ENCODE measurements at places on chromosomes 5 and 9.

GRCh38 chr5:140251527-140251973, 51.4 kb downstream of the PFDN1 start:
- no peak for DNase-seq

GRCh38 chr9:69740872-69741505, 18.8 kb downstream of the PTAR1 start:
- DNase-seq, result no peak

DNA sequence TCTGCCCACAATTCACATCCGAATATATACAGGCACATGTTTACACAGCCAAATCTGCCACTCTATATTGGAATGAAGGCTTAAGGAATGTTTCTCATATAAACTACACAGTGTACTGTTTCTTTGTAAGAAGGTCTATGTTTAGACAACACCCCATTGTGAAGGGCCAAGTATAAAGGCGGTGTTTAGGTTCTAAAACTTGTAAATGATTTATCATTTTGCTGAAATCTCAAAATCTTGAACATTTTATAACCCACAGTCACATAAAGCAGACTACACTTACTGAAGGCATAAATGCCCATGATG, 94.0 kb downstream of the ZNF608 start:
- no peak for DNase-seq

GRCh38 chr5:15079566-15079965, 208.0 kb upstream of the ANKH start:
- no peak for DNase-seq

DNA sequence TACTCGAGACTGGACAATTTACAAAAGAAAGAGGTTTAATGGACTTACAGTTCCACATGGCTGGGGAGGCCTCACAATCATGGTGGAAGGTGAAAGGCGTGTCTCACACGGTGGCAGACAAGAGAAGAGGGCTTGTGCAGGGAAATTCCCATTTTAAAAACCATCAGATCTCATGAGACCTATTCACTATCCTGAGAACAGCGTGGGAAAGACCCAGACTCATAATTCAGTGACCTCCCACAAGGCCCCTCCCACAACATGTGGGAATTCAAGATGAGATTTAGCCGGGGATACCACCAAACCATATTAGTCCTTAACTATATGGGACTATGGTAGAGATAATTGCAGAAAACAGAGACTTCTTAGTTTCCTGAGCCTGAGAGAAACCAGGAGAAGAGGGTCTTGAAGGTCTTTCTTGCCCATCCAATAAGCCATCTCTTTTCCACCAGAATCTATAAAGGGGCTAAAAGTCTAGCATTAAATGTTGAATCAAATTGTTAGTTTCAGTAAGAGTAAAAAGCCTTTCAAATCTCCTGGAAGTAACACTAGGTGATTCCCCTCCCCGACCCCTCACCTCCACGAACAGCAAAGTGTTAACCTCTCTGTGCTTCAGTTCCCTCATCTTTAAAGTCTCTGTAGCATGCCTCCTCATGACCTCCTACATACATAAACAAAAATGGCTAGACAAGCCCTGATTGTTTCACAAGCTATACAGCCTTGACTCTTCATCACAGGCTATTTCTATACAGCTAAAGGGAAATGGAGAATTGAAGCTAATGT, 259.1 kb downstream of the TMEM167A start:
- no peak for DNase-seq

DNA sequence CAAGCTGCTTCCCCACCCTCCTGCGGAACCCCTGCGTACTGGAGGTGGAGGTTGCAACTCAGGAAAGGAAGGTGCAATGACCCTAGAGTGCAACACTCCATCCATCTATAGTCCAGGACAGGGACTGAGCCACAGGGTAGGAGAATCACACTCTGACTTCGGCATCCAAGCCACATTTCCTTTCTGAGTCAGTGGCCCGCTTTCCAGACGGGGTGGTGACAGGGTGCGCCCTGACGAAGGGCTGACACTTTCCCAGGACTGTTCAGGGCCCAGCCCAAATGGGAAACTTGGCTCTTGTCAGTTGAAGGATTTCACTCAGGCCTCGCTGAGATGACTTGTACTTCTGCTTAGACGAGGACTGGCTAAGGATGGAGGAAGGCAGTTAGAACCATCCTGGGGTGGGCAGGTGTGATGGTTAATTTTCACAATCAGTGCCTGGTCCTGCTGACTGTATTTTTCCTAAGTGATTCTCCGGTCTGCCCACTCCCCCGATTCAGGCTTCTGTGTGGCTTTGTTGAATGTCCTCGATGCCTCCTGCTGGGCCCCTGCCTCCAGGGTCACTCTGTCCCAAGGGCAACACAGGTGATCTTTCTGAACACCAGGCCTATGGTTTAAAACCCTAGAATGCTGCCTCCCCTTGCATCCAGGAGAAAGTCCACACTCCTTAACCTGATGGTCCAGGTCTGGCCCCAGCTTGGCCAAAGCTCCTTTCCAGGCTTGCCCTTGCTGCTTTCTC, 228.1 kb downstream of the FSTL4 start:
- DNase-seq, result no peak

Measured in NCI-H774 (cell line).